ENCODE measurements at places on chromosomes 4 and X.

- no peak for DNase-seq
These were observed 1.1 kb downstream of the RPS6KA6 start for GRCh38 chrX:84186603-84187532.

DNA sequence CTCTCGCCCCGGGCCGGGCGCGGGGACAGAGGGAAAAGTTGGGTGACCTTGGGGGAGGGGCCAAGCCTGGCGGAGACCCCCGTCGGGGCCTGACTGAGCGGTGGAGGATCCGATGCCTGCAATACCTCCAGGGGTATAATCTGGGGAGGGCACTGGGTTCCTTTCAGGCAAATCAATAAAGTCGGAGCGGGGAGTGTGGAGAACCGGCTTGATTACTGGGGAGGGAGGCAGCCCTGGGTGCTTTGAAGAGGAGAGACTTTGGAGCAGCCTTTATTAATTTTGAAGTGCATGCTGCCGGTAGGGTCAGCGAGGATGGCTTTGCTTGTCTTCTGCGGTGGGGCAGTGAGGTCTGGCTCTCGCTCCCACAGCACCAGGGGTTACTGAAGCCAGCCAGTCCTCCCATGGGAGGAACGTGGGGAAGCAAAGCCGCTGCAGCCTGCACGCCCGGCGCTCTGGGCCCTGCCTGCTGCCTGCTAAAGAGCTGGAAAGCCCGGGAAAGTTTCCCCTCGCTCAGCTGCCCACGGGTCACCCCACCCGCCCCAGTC is 403 bp upstream of the LGI2 start:
- no peak for DNase-seq

DNA sequence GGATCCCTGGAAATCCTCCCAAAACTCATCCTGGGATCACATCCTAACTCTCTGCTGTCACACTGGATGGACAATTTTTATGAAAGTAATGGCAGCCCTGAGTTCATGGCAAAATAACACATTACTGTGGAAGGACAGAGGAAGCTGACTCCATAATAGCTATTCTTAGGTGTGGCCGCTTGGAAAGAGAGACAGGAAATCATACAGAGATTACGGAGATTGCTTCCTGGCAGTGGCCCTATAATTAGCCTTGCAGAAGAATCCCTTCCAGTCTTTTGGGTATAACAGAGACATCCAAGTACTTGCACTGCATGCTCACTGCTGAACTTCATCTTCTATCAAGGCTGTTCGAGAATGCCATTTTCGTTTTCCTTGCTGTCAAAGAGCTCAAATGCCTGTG is 133.1 kb upstream of the VCX start:
- no peak for DNase-seq

- no peak for DNase-seq
These were observed 11.0 kb downstream of the SRD5A3 start for GRCh38 chr4:55356991-55357461.

DNA sequence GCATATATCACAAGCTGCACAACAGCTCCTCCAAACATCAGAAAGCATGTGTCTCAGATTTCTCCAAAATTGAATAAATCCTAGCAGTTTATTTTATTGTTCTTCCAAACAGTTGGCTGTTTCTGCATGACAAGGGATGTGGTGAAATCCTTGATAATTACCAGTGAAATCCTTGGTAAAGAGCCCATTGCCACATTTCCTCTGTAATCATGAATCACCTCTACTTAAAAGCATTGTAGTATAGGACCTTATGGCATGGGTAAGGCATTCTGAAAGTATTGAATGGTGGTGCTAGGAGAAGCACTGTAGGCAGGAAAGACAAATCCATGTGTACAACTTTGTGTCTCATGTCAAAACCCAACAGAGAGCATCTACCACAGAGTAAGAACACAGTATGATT is 135.8 kb upstream of the NDST3 start:
- no peak for DNase-seq

- no peak for DNase-seq
These were observed 75.2 kb downstream of the PAQR3 start for GRCh38 chr4:78863991-78864390.

GRCh38 chr4:169340834-169341233 is 70.1 kb upstream of the SH3RF1 start:
- DNase-seq, result no peak

DNA sequence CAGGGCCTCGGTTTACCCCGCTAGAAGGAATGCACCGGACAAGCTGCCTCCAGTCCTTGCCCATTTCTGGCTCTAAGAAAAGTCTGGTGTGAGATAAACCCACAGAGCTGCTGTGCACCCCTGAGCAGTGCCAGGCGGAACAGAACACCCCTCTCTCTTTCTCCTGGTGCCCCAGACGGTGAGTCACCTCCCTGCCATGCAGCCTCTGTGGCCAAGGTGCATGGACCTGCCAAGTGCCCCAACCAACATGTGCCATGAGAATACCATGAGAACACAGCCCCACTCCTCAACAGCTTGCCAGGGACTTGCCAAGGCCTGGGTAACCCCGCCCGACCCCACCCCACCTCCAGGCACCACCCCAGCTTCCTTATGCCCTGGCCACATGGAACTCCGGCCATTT is 47.7 kb upstream of the MAN2B2 start:
- no peak for DNase-seq

DNA sequence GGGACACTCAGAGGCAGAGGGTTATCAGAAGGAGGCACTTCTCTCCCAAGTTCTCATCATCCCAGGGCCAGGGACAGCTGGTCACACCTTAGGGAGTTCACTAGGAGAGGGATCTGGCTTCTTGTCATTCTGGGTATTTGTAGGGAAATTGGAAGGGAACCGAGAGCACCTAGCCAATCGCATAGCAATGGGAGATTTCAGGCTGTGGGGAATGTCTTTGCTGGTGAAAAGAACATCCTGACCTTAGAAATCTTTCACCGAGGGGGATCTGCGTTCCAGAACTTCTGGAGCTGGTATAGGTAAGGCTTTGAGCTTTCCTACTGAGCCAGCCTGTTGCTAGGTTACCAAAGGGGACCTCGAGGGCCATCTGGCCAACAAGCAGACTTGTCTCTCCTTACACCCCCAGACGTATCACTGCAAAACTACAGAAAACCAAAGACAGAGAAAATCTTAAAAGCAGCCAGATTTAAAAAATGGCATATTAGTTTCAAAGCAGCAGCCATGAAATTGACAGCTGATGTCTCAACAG is 6.8 kb downstream of the HTT-AS start:
- no peak for DNase-seq

DNA sequence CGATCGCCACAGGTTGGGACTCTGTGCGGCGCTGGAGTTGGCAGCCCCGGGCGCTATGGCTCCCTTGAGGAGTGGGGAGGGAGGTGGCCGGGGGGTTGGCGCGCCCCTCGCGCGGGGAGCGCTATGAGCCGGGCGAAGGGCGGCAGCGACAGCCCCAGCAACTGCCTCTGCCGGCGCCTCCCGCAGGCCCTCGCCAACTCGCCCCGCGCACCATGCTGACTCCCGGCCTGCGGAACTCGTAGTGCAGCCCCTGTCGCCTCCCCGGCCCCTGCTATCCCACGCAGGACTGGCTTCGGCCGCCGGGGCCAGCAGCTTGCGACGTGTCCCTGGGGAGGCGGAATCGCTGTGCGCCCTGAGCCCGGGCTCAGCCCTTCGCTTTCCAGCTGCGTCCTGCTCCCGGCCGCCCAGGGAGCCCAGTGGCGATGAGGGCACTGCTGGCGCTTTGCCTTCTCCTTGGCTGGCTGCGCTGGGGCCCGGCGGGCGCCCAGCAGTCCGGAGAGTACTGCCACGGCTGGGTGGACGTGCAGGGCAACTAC is 415 bp downstream of the SHISA3 start:
- no peak for DNase-seq

DNA sequence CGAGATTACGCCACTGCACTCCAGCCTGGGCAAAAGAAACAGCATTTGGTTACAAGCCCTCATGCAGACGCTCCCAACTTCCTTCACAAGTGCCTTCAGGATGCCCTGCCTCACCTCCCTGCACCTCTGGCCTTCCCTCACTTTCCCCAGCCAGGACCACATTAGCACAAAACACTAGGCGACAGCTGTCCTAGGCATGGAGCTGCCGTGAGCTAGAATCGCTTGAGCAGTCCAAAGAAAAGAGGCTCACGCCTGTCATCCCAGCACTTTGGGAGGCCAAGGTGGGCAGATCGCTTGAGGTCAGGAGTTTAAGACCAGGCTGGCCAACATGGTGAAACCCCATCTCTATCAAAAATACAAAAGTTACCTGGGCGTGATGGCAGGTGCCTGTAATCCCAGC is 15.8 kb downstream of the RNF212 start:
- no peak for DNase-seq

DNA sequence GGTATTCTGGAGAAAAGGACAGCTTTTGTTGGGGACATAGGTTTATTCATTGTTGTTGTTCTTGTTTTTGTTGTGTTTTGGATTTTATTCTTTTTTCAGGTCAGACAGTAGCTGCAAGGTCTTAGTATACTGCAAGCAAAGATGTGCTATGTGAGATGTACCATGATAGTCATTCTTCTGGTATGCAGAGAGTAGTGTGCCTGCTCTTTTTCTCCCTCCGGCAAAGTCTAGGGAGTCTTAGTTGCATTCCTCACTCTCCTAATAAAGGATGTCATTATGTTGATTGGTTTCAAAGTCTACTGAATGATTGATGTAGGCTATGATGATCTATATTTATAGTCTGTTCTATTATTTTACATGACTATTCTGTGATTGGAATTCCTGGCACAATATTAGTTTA is 119.9 kb upstream of the POF1B start:
- no peak for DNase-seq

- DNase-seq, result no peak
These were observed at the start of gene AFP for GRCh38 chr4:73435984-73436383. Gene AFP (plus strand): TSS chr4:73436221. CDS start chr4:73436263, 42 bp downstream.

- no peak for DNase-seq
These were observed 75.6 kb upstream of the BCOR start for GRCh38 chrX:40173143-40174000.

DNA sequence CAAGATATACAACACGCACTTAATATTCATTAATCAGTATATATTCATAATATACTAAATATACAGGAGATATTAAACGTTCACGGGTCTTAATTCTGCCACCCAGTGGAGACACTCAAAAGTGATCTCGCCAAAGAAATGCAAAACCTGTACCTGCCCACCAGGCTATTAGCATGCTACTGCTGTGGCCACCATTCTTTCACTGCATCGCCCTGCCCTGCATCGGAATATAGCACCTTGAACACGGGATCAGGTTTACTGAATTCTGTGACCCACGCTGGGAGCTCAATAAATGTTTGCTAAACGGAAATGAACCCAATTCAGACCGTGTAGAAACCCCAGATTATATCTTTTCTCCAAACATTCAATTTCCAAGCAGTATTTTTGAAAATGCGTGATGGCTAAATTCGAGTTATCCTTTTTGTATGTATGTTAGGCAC is 840 bp upstream of the CLCN3 start:
- DNase-seq, result no peak

- no peak for DNase-seq
These were observed 8.1 kb upstream of the HSD17B13 start for GRCh38 chr4:87330761-87331160.

DNA sequence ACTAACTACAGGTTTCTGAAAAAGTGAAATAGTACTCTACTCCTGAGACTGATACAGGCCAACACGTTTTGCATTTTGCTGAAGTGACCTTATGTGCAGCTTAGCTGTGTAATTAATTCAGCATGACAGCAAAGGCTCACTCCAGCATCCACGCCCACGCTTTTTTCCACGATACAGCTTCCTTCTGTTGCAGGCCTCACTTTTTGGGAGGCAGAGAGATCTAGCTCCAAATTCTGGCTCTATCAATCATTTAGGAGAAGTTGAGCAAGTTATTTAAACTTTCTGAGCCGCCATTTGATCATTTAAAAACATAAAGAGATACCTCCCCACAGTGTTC is 160.3 kb downstream of the AFAP1 start:
- no peak for DNase-seq

DNA sequence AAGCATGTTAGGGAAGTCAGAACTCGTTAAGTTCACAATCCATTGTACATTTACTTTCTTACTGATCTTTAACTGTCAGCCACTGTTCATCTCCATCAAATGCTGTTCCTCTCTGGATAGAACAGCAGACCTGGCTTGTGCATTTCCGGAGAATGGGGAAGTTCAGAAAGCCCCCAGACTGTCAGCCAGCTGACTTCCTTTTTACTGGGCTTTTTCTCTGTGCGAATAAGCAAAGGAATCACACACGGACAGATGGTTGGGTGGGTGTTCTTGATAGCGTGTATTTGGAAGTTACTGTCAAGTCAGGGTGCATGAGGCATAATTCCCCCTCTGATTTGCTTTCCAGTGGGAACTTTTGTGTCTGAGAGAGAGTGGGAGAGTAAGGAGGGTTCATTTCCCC is 56.8 kb downstream of the TSPAN7 start:
- no peak for DNase-seq

DNA sequence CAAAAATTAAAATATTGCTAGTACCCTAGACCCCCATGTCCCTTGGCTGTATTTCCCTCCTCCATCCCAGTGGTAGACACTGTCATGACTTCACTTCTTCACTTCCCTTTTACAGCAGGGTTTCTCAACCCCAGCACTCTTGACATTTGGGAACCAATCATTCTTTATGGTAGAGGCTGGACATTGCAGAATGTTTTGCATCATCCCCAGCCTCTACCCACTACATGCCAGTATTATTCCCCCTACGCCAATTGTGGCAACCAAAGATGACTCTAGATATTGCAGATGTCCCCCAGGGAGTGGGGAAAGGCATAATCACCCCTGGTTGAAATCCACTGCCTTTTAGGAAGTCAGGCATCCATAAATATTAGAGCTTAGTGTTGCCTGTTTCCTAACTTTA is 138.6 kb downstream of the AMELX start:
- no peak for DNase-seq

DNA sequence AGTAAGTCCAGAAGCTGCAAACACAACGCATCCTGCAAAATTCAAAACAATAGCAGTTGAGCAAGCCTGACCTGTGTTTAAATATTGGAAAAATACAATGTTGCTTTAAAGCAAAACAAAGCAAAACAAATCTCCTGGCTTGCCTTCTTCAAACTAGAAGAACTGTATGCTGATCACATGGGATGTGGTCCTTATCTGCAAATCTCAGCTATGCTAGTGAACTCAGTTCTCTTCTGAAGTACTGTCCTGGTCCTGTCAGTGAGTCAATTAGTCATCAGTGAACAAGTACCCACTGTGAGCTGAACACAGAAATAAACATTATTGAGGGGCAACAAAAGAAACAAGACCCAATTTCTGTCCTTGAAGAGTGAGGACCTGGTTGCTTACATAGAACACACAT is 522.5 kb downstream of the SMARCA1 start:
- no peak for DNase-seq

DNA sequence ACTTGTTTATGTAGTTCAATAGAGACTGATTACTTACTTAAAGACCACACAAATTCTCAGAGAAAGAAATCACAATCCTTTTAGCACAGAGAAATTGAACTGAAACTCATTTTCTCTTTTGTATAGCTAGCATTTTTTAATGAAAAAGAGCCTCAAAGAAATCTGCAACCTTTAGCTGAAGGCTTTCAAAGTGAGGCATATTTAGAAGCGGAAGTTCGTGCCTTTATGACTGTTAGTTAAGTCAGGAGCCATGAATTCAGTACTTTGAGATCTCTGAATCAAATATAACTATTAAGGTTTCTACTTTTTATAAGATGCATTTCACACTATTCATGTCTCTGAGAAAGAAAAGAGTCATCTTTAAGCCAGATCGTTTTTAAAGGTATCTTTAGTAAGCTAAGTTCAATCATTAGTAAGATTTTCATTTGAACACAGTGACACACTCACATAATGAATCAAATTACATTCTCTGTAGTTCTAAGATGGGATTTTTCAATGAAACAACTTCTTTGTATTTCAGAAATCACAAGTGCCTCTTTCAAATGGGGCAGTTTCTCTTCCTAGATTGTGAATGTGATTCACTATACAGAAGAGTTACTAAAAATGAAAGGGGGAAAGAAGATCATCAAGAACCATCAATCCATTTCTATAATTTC is 61.4 kb downstream of the SMARCA1 start:
- no peak for DNase-seq

GRCh38 chr4:85318415-85318814 is 156.5 kb upstream of the ARHGAP24 start:
- no peak for DNase-seq
